Activated CD8-positive, alpha-beta T cell treated with anti-CD3 and anti-CD28 coated beads for 36 hours (primary cell): ENCODE measurements at places on chromosomes 2 and 18. TPM values are rescaled to one million over a fixed set of nuclear protein-coding genes. Genes with fewer than 3 reads are reported as not detected.
A peak's percentile ranks its signal among the peaks of the same experiment; 100 is the strongest.

GRCh38 chr2:30026091-30027055 is 105.0 kb upstream of the ALK start:
- peaks cover 4% of the 10 kb centered on the region for H3K27me3 ChIP-seq
- DNase-seq: peak; percentile 11
- no peak overlapping the region for H3K27ac ChIP-seq
- no peaks in the 10 kb centered on the region for H3K4me1 ChIP-seq
- H3K4me3 ChIP-seq: no peak overlapping the region
- H3K36me3 ChIP-seq: no peaks in the 10 kb centered on the region

DNA sequence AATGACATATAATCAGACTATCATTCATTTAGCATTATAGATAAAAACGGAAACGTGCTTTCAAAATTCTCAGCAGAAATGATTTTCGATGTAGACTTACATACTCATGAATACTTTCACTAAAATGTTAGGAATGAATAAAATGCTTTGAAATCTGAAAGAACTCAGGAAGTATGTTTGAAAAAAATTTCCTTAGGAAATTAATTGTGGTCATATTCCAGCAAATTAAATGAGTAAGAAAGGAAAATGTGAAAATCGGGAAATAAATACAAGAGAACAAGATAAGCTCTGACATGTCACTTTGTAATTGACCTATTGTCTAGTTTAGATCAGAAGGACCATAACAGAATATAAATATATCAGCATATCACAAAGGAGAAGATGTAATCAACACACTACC is 981.0 kb upstream of the CDH2 start:
- no peaks in the 10 kb centered on the region for H3K36me3 ChIP-seq
- no peaks in the 10 kb centered on the region for H3K27me3 ChIP-seq
- DNase-seq: no peak
- H3K27ac ChIP-seq: no peak overlapping the region
- no peak overlapping the region for H3K4me3 ChIP-seq

GRCh38 chr18:3248062-3248657 is 559 bp downstream of the MYL12A start:
- DNase-seq: peak; percentile 35
- peak overlapping the region; percentile 98 for H3K27ac ChIP-seq
- H3K4me1 ChIP-seq: peaks cover 48% of the 10 kb centered on the region
- peak overlapping the region; percentile 94 for H3K4me3 ChIP-seq
- H3K27me3 ChIP-seq: no peaks in the 10 kb centered on the region
- H3K36me3 ChIP-seq: peaks cover 36% of the 10 kb centered on the region

GRCh38 chr2:29130295-29130694 is 15.1 kb downstream of the CLIP4 start:
- DNase-seq: peak; percentile 55
- peak overlapping the region; percentile 76 for H3K27ac ChIP-seq

- no peak overlapping the region for H3K27ac ChIP-seq
- DNase-seq: no peak
- H3K4me3 ChIP-seq: no peak overlapping the region
- H3K27me3 ChIP-seq: no peaks in the 10 kb centered on the region
- no peaks in the 10 kb centered on the region for H3K36me3 ChIP-seq
- peaks cover 17% of the 10 kb centered on the region for H3K4me1 ChIP-seq
These were observed 25.4 kb upstream of the NRP2 start for GRCh38 chr2:205656941-205657340.

GRCh38 chr18:78692105-78692504 is 287.5 kb upstream of the SALL3 start:
- no peak overlapping the region for H3K4me3 ChIP-seq
- H3K4me1 ChIP-seq: no peaks in the 10 kb centered on the region
- H3K36me3 ChIP-seq: no peaks in the 10 kb centered on the region
- H3K27me3 ChIP-seq: no peaks in the 10 kb centered on the region
- DNase-seq: no peak

GRCh38 chr2:240398661-240399267 is 36.7 kb upstream of the GPC1 start:
- peaks cover 7% of the 10 kb centered on the region for H3K4me1 ChIP-seq

- H3K4me1 ChIP-seq: peaks cover 26% of the 10 kb centered on the region
- no peaks in the 10 kb centered on the region for H3K36me3 ChIP-seq
- peak; percentile 70 for DNase-seq
- peak overlapping the region; percentile 47 for H3K27ac ChIP-seq
- H3K27me3 ChIP-seq: no peaks in the 10 kb centered on the region
These were observed 303.8 kb upstream of the TRIB2 start for GRCh38 chr2:12412898-12413305.

DNA sequence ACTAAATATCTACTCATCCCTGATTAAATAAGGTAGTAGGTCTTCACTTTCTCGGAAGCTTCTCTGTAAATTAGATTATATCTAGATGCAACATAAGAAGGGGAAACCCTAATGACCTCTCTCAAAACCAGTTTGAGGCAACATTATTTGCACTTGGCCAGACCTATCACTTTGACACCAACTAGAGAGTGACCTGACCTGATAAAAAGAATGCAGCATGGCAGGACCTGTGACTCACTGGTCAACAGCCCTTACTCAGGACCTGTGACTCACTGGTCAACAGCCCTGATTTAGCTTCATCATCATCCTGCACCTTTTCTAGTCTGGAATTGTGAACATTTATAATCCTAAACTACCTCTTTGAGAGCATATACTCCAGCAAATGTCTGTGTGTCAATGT is 1957.7 kb upstream of the CELF4 start:
- no peaks in the 10 kb centered on the region for H3K36me3 ChIP-seq
- no peaks in the 10 kb centered on the region for H3K4me1 ChIP-seq
- no peaks in the 10 kb centered on the region for H3K27me3 ChIP-seq
- DNase-seq: no peak
- no peak overlapping the region for H3K27ac ChIP-seq

GRCh38 chr2:95231723-95232122 is 24.4 kb downstream of the ZNF892 start:
- peaks cover 10% of the 10 kb centered on the region for H3K36me3 ChIP-seq
- H3K4me1 ChIP-seq: no peaks in the 10 kb centered on the region
- H3K27ac ChIP-seq: no peak overlapping the region
- no peaks in the 10 kb centered on the region for H3K27me3 ChIP-seq
- peak; percentile 70 for DNase-seq

DNA sequence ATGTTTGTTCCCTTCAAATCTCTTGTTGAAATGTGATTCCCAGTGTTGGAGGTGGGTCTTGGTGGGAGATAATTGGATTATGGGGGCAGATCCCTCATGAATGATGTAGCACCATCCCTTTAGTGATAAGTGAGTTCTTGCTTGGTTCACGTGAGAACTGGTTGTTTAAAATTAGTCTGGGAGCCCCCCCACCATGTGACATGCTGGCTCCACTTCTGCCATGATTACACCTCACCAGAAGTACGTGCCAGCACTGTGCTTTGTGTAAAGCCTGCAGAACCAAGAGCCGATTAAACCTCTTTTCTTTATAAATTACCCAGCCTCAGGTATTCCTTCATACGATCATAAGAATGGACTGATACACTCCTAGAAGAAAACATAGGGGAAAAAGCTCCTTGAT is 10.1 kb downstream of the ABI2 start:
- no peak overlapping the region for H3K4me3 ChIP-seq
- no peak overlapping the region for H3K27ac ChIP-seq
- DNase-seq: no peak
- peaks cover 14% of the 10 kb centered on the region for H3K36me3 ChIP-seq
- peaks cover 4% of the 10 kb centered on the region for H3K4me1 ChIP-seq

Gene CCDC68
- not detected for total RNA-seq

Gene EDAR
- total RNA-seq: 0.11 TPM

Gene ANKRD39
- 22.6 TPM for total RNA-seq

Gene FZD7
- total RNA-seq: 0.70 TPM

Gene MROH2A
- total RNA-seq: not detected

Gene TNS1
- 2.0 TPM for total RNA-seq

Gene RAX
- total RNA-seq: not detected

Gene PLCD4
- 0.34 TPM for total RNA-seq
